Cerebellar cortex (tissue), 1 donor: ENCODE measurements at places on chromosomes 4 and X.

GRCh38 chrX:17036171-17036961 lies 89.9 kb downstream of the REPS2 start:
- DNase-seq: no peak

DNA sequence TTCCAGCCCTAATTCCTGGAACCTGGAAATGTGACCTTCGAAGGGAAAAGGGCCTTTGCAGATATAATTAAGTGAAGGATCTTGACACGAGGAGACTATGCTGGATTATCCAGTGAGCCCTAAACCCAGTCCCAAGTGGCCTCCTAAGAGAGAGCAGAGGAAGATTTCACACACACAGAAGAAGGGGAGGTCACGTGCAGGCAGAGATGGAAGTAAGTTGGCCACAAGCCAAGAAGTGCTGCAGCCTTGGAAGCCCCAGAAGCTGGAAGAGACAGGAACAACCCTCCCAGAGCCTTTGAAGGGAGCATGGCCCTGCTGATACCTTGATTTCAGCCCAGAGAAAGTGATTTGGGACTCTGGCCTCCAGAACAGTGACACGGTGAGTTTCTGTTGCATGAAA lies 51.9 kb downstream of the EVC2 start:
- no peak for DNase-seq

- peak; percentile 69 for DNase-seq
Observed at GRCh38 chr4:89171176-89171805, 60.0 kb downstream of the TIGD2 start.

- DNase-seq: no peak
Observed at GRCh38 chr4:7190691-7191545, 1.4 kb upstream of the SORCS2 start.

DNA sequence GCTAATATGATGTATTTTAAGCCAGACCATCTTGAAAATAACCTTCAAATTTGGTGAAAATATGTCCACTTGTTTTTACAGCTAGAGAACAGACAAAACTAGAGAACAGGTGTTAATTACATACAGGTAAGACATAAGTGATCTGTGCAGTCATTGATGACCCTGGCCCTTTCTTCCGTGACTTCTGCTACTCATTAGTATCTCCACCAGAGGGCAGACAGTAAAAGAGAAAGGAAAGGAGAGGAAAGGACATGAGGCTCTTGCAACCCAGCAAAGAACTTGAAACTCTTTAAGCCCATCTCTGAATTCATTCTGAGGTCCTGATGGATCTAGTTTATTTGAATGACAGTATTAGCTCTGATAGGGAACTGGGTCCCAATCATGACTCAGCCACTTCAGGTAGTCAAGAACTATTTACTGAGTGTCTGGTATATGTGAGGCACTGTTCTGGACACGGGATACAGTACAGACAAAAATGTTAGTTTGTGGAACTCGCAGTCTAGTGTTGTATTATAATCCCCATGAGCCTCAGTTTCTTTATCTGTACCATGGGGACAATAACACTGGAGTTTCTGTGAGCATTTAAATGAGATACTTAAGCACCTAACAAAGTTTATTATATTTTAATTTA lies 121.0 kb upstream of the TEX13D start:
- peak; percentile 19 for DNase-seq

DNA sequence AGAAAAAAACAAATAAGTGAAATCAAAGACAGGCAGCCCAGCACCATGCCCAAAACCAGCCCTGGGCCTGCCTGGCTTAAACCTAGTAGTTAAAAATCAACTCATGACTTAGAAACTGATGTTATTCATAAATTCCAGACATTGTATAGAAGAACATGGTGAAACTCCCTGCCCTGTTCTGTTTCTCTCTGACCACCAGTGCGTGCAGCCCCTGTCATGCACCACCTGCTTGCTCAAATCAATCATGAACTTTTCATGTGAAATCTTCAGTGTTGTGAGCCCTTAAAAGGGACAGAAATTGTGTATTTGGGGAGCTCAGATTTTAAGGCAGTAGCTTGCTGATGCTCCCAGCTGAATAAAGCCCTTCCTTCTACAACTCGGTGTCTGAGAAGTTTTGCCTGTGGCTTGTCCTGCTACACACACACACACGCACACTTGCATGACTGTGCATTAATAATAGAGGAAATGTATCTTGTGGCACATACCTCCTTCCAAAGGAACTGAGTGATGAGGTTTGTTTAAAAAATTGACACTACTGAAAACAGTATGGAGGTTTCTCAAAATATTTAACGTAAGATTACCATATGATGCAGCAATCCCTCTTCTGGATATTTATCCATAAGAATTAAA lies 39.2 kb upstream of the UGT2B7 start:
- no peak for DNase-seq

DNA sequence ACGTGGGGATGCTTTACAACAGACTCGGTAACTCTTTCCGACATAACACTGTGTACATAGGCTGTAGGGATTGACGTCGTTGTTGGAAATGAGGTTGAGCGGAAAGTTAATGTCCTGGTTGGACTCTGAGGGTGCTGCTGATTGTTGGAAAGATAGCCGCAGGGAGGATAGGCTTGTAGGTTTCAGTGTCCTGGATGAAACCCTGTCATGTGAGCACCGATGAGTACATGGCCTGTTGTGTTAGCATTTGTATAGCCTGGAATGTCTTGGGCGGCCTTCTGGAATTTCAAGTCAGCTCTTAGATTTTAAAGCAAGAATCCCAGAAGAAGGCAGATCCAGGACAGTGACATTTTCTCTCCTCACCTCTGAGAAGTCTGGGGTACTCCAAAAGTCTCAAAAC lies 63.3 kb downstream of the TBC1D14 start:
- no peak for DNase-seq

DNA sequence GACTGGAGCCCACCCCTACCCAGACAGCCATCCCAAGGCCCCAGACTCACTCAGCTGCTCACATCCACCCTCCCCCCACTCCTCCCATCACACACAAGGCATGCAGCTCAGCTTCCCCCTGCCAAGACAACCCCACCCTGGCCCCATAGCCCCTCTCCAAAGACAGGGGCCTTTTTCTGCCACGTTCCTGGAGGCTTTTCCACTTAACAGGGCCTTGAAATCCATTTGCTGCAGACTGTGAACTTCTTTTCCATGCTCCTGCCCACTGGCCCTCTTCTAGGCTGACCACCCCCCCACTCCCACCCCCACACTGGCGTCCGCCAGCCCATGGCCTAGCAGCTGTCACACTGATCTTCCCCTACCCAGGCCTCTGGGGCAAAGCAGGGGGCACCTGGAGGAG lies 76.0 kb downstream of the PJA1 start:
- no peak for DNase-seq

DNA sequence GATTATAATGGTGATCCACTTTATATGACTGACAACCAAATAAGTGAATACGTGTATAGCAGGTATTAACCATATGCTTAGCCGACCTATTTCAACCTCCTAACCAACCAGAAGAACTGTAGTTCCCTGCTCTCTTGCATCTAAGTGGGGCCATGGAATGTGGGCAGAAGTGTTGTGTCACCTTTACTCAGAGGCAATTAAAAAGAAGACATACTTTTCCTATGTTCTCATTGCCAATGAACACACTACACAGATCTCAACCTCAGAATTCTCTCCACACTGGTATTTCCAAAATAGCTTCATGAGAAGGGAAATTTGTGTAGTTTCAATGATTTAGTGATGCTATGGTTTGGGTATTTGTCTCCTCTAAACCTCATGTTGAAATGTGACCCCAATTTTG lies 3.2 kb upstream of the NFKB1 start:
- no peak for DNase-seq

DNA sequence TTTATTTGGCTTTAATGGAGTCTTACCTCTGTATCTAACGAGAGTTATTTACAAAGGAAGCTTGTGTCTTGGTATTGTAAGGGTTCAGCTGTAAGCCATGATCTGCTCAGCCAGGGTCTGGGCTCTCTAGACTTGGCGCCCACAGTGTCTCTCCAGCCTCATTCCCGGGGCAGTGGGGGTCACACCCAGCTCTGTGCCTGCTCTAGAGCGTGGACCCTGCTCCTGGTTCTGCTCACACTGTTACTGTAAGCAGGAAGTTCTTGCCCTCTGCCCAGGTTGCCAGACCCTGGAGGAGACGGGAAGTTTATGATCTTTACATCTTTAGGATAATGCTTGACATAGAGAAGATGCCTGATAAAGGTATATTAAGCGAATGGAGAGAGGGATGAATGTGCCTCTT lies 235.7 kb downstream of the PTTG2 start:
- no peak for DNase-seq

- DNase-seq: no peak
Observed at GRCh38 chrX:10529344-10529743, 91.0 kb downstream of the MID1 start.

- no peak for DNase-seq
Observed at GRCh38 chr4:126241634-126242033, 926.9 kb downstream of the FAT4 start.

DNA sequence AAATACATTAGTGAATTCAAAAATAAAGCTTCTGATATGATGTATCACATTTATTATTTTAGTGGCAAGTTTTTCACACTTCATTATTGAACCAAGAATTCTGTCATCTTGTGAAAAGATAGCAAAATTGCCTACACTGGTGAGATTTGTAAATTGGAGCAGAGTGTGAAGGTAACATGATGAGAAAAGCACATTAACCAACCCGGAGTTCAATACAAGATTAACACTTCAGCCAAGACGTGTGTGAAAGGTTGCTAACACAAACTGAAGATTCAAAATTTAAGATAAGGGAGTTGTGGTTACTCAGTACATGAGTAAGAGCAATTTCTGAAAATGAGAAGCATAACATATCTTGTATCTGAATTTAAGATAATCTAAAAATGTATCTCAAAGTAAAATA lies 346.7 kb downstream of the PDHA2 start:
- no peak for DNase-seq

DNA sequence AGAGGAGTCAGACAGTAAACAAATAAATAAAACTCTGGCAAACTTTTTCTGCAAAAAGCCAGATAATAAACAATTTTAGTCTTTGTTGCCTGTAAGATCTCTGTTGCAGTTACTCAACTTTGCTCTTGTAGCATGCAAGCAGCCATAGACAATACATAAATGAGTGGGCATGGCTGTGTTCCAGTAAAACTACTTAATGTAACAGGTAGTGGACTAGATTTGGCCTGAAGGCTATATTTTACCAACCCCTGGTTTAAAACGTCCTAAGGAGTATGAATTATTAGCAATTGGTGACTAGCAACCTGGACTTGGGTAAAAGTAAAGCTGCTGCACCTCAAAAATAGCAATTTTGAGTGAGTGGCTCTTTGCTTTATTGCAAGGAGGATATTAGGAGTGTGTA lies 30.9 kb downstream of the SLAIN2 start:
- no peak for DNase-seq

DNA sequence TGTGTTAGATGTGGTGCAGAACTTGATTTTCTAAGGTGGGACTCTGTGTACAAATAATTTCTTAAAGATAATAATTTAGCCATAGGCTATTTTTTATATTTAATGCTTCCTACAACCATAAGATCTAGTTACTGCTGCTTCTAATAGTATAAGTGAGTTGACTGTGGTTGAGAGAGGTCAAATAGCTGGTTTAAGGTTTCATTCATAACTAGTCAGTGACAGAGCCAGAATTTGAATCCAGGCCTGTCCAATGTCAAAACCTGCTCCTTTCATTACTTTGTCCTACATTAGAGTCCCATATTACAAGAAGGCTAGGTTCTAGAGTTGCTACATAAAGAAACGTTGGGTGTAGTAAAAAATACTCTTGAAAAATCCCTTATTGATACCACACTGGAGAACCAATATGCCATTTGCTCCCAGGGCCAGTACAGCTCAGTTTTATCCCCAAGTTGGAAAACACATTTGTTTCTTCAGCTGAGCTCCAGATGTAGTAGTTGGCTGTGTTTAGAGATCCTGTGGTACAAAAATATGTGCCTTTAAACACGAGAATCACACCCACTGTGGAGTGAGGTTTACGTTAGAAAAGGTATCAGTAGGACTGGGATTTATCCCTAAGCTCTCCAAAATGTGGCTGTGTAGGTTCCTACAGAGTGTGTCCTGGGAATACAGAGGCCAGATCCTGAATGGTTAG lies 84.3 kb downstream of the REPS2 start:
- no peak for DNase-seq

- peak; percentile 97 for DNase-seq
Observed at GRCh38 chrX:136909706-136910564, 29.4 kb upstream of the RBMX start.

GRCh38 chr4:175339100-175339707 lies 421.0 kb downstream of the ADAM29 start:
- DNase-seq: no peak

GRCh38 chr4:167185465-167185864 lies 48.8 kb downstream of the SPOCK3 start:
- DNase-seq: no peak

DNA sequence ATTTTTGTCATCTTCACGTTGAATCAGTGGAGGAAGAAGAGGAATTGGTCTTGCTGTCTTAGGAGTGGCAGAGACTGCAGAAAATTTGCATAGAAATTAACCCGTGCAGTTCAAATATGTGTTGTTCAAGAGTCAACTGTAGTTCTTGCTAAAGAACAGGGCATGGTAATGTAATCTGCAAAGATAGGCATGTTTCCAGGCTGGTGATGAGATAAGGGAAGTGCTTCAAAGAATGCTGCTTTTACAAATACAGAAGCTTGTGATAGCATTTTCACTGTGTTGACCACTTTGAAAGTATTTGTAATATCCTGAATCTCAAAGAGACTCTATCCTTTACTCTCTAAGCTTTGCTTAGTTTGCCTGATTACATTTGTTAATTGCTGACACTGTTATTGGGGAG lies 60.1 kb downstream of the PRRG1 start:
- no peak for DNase-seq

GRCh38 chrX:72100824-72101351 lies 30.8 kb downstream of the RTL5 start:
- DNase-seq: no peak

- DNase-seq: no peak
Observed at GRCh38 chrX:25433307-25433706, 417.5 kb upstream of the ARX start.

DNA sequence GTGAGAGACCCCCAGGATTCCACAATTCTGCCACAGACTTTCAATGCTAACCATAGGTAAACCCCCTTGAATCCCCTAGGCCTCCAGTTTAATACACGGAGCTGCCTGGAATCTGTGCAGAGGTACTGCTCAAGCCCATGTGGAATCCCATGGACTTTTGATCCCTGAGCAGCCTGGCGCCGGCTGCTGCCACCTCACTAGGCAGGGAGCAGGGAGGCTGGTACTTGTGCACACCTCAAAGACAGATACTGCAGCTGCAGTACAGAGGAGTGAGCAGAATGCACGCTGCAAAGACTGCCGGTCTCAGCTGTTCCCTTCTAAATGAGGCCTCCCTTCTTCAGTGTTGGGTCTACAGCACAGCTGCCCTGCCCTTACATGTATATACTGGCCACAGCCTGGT lies 79.4 kb downstream of the RPS6KA6 start:
- DNase-seq: no peak

- DNase-seq: no peak
Observed at GRCh38 chr4:7366180-7366945, 68.4 kb downstream of the PSAPL1 start.

DNA sequence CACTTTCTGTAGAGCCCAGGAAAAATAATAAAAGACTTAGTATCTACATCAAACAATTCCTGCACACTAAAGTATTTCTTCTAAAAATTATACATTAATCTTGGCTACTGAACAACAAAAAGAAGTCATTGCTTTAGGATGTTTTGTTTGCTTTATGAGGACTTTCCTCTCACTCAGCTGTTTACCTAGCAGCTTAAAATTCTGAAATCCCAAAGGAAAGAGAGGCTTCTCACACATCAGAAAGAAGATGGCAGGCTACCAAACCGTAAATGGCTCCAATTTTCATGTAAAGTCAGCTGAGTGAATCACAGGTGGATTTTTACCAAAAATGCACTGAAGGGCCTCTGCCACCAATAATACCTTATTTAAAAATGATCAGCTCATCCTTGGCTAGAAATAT lies 9.0 kb upstream of the TRPC3 start:
- DNase-seq: no peak
